Activated CD8-positive, alpha-beta memory T cell treated with anti-CD3 and anti-CD28 coated beads, Interleukin-2, amount 10 ng/mL, durations not matched to agents 7 days and 5 days (primary cell): ENCODE measurements at places on chromosomes 16 and 17.
A peak's percentile ranks its signal among the peaks of the same experiment; 100 is the strongest.

- DNase-seq: peak; percentile 56
Measured at GRCh38 chr16:87076950-87077749, 240.0 kb downstream of the C16orf95 start.

- DNase-seq: no peak
Measured at GRCh38 chr16:3092501-3092941, 6.6 kb downstream of the ZSCAN10 start.

DNA sequence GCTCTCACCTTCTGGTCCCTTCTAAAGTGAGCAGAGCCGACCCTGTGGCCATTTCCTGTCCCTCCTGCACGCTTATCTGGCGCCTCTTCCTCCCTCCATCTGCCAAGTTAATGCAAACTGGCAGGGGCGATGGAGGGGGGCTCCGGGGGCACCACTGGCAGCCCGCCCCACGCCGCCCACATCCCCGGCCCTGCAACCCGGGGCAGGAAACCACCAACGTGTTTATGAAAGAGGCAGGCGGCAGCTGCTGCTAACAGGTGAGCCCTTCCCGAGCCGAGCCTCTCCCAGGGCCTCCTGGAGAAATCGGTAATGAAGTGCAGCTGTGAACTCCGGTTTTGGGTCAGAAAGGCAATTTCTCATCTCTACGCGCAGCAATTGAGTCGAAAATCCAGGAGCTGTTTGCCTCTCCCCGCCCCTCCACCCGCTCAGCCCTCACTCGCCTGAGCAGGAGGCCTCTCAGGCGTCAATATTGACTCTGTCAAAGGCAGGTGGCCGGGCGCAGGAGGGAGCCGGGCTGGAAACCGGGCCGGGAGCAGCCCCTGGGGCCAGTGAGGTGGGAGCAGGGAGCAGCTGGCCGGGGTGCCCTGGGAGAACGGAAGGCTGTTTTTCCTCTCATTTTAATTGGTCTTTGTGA lies 164.4 kb upstream of the GSE1 start:
- peak; percentile 48 for DNase-seq

DNA sequence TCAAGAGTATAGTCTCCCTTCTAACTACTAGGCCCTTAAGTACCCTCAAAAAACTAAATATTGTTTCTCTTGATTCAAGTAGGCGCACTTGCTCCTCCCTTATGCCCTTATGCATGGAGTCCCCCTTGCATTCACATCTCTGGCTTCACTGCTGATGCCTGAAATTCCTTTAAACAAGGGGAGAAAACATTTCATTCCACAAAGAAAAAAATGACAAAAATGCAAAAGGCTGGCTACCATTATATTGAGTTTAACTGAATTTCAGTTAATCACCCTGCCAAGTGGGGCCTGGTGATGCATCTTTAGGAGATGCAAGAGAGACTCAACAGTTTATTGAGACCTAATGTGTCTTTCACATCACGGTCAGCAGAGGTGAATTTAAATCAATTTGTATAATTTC lies 35.6 kb downstream of the CRLF3 start:
- no peak for DNase-seq

GRCh38 chr17:72381597-72382397 lies 261.0 kb downstream of the SOX9 start:
- no peak for DNase-seq

DNA sequence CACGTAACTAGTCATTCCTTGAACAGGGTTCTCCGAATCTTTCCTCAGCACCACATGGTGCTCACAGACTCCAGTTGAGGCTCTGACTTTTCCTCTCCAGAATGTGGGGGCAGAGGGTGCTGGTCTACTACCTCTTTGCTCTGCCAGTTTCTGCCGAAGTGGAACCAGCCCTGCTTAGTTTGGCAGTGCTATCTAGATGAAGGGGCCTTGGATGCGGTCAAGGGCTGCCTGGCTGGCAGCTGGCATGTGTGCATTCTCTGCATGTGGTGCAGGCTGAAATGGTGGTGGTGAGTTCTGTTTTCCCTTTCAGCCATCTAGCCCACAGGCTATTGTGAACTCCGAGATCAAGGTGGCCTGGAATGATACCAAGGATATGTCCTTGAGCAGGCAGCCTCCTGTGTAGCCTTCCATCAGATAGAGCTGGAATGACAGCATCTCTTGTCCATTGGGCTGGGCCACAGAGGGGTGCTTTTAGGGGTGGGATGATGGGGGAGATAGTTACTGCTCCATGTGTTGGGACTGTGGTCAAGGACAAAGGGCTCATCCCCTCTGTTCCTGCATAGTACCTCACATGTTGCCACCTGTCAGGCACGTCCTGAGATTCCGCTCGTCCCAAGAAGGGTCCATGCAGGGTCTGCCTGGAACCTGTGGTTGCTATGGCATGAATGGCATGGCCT lies 2.0 kb downstream of the DYNLL2 start:
- DNase-seq: peak; percentile 39

DNA sequence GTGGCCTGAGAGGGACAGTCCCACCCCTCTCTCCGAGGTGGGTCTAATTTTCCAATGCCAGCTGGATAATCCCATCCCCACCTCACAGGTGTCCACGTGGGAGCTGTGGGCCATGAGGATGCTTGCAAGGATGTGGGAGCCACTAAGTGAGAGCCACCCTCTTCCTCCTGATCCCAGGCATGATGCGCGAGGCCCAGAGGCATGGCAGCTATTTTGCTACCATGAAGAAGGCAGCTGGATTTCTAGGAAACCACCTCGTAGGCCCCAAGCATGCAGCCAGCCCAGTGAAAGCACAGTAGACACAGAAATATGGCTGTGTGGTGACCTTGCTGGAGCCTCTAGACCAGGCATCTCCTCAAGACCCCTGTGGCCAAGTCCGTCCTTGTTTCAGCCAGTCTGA lies 20.4 kb downstream of the KDM8 start:
- no peak for DNase-seq

GRCh38 chr16:80525420-80525819 lies 15.4 kb upstream of the DYNLRB2 start:
- DNase-seq: no peak

DNA sequence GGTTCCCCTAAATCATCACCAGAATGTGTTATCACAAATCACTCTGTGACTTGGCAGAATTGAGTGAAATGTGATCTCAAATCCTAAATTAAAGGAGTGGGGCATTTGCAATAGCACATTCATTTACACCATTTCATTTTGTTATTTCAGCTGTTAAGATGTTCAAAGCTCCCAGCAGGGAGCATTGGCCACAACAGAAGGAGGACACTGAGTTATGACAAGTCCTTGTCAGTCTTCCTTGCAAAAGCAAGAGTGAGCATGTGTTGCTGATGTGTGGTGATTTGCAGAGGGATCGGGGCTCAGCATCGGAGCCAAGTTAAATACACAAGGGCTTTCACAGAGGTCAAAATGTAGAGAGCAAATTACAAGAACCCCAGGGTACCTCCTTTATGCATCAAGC lies 372.2 kb upstream of the CDH5 start:
- DNase-seq: no peak

DNA sequence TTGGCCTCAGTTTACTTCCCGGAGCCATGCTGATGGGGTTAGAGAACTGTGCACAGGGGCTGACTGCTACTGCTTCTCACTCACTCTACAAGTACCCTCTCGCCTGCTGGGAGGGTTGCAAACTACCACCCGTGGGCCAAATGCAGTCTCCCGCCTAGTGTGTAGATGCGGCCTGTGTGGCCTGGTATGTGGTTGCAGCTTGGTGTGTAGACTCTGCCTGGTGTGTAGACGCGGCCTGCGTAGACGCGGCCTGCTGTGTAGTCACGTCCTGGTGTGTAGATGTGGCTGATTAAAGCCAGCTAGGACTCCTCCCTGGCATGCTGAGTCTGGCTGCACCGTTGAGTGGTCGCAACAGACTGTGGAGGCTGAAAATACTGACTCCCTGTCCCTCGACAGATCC lies 7.3 kb downstream of the CANT1 start:
- no peak for DNase-seq

GRCh38 chr17:73174126-73174525 lies 9.3 kb downstream of the SSTR2 start:
- no peak for DNase-seq

DNA sequence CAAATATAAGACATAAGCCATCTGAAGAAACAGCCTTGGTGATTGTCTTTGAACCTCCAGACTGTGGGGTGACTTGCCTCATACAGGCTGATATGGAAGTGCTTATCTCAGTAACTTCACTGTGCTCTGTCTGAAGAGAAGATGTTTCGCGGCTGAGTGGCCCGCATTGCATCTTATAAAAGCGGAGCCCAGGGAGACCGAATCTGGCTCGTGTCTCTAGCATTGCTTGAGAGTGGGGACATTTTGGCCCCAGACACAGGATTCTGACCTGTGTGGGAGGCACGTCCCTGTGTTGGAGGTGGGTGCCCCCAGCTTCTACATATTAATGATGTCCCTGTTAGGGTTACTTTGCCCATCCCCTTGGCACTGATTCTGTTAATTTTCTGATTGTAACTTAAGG lies 66.4 kb downstream of the METRNL start:
- no peak for DNase-seq
